ENCODE measurements at places on chromosomes 5 and 9.

DNA sequence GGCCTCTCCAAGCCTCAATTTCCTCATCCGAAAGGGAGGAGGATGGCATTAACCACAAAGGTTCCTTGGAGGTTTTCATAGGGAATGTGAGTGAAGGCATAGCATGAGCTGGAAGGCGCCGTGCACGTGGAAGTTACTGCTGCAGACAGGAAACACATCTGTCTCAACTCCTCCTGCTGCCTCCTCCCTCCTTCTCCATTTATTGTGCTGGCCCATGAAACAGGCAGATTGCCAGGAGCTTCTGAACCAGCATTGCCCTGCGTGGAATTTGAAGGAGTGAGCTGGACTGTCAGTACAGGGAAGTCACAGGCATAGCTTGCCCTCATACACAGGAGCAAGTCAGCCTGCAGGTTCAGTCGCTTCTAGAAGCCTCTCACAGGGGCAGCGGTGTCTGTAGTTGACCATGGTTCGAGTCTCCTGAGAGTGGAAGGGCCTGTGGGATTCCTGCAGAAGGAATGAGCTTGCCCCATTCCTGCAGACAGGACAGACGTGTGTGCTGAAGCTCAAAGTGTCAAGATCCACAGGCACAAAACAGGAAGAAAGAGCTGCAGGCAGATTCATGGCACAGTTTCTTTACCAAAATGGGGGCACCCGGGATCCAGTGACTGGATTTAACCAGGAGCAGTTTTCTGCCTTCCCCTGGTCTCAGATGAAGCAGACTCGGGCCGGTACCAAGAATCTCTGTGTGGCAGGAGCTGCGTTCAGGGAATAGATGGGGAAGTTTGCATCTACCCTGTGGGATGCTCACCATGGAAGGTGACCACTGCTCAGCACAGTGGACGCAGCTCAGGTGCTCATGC is 48.7 kb upstream of the CTSL start:
- DNase-seq, result peak; percentile 43

- no peak for DNase-seq
These were observed 142.2 kb downstream of the SNX18 start for GRCh38 chr5:54659700-54660131.

- DNase-seq, result no peak
These were observed 258.0 kb downstream of the EBF1 start for GRCh38 chr5:158841481-158842276.

DNA sequence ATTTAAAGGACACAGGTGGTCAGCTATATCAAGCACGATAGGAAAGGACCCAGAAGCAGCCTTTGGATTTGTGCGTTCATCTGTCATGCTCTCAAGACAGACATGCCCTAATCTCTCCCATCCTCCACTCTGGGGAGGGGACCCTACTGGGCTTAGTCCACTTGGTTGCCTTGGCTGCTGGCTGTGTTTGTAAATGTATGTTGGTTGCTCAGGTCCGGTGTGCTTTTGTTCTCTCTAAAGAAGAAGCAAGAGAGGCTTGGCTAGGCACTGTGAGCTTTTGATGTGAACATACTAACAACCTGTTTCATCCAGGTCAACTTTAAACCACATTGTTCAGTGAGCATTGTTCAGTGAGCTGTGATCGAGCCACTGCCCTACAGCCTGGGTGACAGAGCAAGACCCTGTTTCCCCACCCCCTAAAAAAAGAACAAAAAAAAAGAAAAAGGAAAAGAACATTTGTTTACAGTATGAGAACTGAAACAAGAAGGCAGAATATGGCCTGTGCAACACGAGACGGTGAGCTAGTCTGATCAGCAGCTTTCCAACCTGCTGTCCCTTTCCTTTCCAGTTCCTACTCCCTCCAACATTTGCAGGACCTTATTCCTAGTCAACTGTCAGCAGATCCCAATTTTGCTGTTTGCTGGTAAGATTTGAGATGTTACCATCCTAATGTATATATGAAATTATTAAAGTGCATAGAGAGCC is 228.3 kb downstream of the ARHGAP26 start:
- peak; percentile 54 for DNase-seq

GRCh38 chr5:96863949-96864584 is 12.2 kb upstream of the ERAP2 start:
- no peak for DNase-seq

- DNase-seq, result no peak
These were observed 94.3 kb downstream of the STRBP start for GRCh38 chr9:123174079-123174478.

GRCh38 chr5:39497322-39497721 is 72.5 kb upstream of the DAB2 start:
- DNase-seq, result no peak

GRCh38 chr5:56517011-56517416 is 283.9 kb upstream of the ANKRD55 start:
- peak; percentile 67 for DNase-seq

- DNase-seq, result no peak
These were observed 37.3 kb downstream of the MACIR start for GRCh38 chr5:103295871-103296270.

DNA sequence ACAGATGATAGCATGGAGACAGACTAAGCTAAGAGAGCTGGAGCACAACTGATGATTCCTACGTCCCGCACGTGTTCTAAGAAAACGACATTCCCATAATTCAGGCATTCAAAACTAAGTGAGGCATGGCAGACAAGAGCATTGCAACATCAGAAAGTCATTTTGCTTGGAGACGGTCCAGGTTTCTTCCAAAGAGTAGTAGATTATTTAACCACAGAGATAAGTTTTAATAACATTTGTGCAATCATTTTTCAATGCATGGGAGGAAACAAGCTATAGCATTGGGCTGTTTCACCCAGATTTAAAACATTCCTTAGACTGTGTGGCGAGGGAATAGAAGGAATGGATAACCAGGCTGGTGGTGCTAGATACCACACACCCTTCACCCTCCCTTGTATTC is 117.2 kb downstream of the APBA1 start:
- no peak for DNase-seq

DNA sequence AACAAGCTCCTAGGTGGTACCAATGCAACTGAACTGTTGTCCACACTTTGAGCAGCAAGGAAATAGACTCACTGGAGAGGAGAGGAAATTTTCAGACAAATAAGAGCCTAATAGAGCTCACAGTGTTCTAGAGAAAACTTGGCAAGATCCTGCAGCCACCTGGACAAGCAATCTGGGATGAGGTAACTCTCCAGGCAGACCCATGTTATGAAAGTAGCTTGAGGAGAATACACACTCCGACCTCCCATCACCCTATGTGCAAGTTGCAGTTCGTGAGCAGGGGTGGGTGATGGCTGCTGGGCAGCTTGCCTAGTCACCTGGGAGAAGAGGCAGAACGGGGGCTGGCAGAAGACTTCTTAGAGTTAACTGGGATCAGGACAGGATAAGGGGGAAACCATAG is 102.2 kb downstream of the KLF4 start:
- no peak for DNase-seq

- DNase-seq, result peak; percentile 44
These were observed 40.8 kb upstream of the SMU1 start for GRCh38 chr9:33117306-33117705.

DNA sequence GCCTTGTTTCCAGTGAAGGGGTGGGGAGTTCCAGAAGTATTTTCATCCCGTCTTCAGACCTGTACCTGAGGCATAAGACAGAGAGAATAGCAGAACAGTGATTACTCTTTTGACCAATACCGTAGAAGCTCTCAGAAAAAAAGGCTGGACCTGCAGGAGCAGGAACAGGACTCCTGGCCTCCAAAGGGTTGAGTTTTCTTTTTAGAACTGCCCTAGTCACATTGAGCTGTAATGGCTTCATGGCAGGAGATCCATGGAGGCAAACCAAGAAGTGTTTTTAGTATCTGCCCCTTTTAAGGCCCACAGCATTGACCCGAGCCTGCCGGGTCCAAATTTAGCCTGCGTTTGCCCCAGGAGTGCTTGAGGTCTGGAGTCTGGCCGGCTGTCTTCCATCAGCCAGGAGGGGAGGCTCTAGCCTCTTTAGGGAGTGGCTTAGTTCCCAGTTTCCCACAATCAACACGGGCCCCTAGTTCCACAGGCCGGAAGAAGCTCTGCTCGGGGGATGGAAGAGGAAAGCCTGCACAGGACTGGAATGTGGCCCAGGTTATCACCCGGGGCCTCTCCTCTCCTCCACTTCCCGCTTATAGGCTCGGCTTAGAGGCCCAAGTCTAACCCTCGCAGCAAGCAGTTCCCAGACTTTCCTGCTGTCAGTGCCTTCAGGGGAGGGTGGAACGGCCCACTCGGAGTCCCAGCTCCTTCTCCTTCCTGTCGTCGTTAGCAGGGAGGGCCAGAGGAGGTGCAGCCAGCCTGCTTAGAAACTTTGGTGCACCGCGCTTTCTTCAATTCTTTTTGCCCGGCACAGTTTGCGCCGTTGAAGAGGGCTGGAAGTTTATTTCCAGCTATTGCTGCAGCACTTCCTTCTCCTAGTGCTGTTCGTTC is 80.7 kb downstream of the C9orf152 start:
- DNase-seq, result no peak

GRCh38 chr5:635306-636055 is 23.3 kb downstream of the CEP72 start:
- no peak for DNase-seq
